ENCODE measurements at places on chromosomes 4 and X. TPM values are rescaled to one million over a fixed set of nuclear protein-coding genes. Genes with fewer than 3 reads are reported as not detected.

Gene REELD1
- polyA plus RNA-seq = 0.07 TPM

Gene RAB41
- 0.92 TPM for polyA plus RNA-seq

Gene GC
- polyA plus RNA-seq = 1.1 TPM

Gene PITX2
- polyA plus RNA-seq = 6.5 TPM

Gene NR3C2
- 10.5 TPM for polyA plus RNA-seq

Gene FOXP3
- not detected for polyA plus RNA-seq

Gene SLC10A6
- polyA plus RNA-seq = 1.1 TPM

Gene KCNIP4
- not detected for polyA plus RNA-seq

Gene FGF16
- not detected for polyA plus RNA-seq

Gene F9
- polyA plus RNA-seq = not detected

Gene ENPEP
- polyA plus RNA-seq = 26.9 TPM

All from small intestine (tissue), 16 donors.